ENCODE measurements at places on chromosomes 3 and 15.
A peak's percentile ranks its signal among the peaks of the same experiment; 100 is the strongest.

DNA sequence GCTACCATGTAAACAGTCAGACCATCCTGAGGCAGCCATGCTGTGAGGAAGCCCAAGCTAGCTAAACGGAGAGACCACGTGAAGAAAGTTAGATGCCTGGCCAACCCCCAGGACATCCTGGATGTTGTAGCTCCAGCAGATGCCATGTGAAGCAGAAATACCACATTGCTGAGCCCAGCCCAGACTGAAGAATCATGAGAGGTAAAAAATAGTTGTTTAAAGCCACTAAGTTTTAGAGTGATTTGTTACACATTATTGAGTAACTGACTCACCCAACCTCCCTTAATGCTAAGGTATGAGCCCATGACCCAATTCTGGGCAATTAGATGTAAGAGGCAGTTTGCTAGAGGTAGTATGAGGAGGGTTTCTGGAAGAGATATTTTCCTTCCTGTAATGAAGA is 200.5 kb downstream of the THRB start:
- no peak for DNase-seq
- no peak overlapping the region for H3K4me3 ChIP-seq
- H3K4me1 ChIP-seq, result no peaks in the 10 kb centered on the region
- no peaks in the 10 kb centered on the region for H3K36me3 ChIP-seq
- no peaks in the 10 kb centered on the region for H3K27me3 ChIP-seq
- no peak overlapping the region for H3K27ac ChIP-seq

DNA sequence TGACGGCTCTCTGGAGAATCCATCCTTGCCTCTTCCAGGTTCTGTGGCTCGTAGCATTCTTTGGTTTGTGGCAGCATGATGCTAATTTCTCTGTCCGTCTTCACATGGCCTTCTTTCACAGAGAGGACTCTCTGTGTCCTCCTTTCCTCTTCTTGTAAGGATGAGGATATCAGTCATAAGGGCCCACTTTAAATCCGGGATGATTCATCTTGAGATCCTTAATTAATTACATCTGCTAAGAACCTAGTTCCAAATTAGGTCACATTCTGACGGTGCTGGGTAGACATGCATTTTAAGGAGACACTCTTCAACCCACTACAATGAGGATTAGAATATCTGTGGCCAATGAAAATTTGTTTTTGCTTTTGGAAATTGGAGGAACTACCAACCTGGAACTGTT is 15.7 kb upstream of the GXYLT2 start:
- H3K36me3 ChIP-seq, result no peaks in the 10 kb centered on the region
- no peak overlapping the region for H3K27ac ChIP-seq
- DNase-seq, result no peak

- no peak overlapping the region for H3K27ac ChIP-seq
- DNase-seq, result peak; percentile 4
- no peaks in the 10 kb centered on the region for H3K27me3 ChIP-seq
- no peaks in the 10 kb centered on the region for H3K4me1 ChIP-seq
- no peaks in the 10 kb centered on the region for H3K36me3 ChIP-seq
- no peak overlapping the region for H3K4me3 ChIP-seq
Observed at GRCh38 chr3:83934192-83935021, 1024.4 kb upstream of the CADM2 start.

GRCh38 chr3:14440531-14441239 is 38.3 kb downstream of the SLC6A6 start:
- H3K4me3 ChIP-seq, result no peak overlapping the region
- H3K27me3 ChIP-seq, result no peaks in the 10 kb centered on the region
- peaks cover 5% of the 10 kb centered on the region for H3K36me3 ChIP-seq
- no peaks in the 10 kb centered on the region for H3K4me1 ChIP-seq
- no peak for DNase-seq

- peaks cover 3% of the 10 kb centered on the region for H3K27me3 ChIP-seq
- peaks cover 5% of the 10 kb centered on the region for H3K4me1 ChIP-seq
- H3K4me3 ChIP-seq, result no peak overlapping the region
Observed at GRCh38 chr3:43030162-43030935, 51.2 kb downstream of the GASK1A start.

DNA sequence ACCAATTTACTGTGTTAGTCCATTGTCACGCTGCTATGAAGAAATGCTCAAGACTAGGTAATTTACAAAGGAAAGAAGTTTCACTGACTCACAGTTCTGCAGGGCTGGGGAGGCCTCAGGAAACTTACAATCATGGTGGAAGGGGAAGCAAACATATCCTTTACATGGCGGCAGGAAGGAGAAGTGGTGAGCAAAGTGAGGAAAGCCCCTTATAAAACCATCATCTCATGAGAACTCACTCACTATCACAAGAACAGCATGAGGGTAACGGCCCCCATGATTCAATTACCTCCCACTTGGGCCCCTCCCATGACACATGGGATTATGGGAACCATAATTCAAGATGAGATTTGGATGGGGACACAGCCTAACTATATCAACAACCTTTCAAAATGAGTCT is 20.2 kb downstream of the USF3 start:
- peaks cover 35% of the 10 kb centered on the region for H3K36me3 ChIP-seq
- no peak overlapping the region for H3K4me3 ChIP-seq
- H3K27me3 ChIP-seq, result no peaks in the 10 kb centered on the region
- H3K4me1 ChIP-seq, result no peaks in the 10 kb centered on the region
- H3K27ac ChIP-seq, result no peak overlapping the region

Measured in HepG2 (cell line).